ENCODE measurements at places on chromosomes 3 and 15.

- no peak for DNase-seq
These were observed 43.4 kb upstream of the IGF1R start for GRCh38 chr15:98604983-98605382.

DNA sequence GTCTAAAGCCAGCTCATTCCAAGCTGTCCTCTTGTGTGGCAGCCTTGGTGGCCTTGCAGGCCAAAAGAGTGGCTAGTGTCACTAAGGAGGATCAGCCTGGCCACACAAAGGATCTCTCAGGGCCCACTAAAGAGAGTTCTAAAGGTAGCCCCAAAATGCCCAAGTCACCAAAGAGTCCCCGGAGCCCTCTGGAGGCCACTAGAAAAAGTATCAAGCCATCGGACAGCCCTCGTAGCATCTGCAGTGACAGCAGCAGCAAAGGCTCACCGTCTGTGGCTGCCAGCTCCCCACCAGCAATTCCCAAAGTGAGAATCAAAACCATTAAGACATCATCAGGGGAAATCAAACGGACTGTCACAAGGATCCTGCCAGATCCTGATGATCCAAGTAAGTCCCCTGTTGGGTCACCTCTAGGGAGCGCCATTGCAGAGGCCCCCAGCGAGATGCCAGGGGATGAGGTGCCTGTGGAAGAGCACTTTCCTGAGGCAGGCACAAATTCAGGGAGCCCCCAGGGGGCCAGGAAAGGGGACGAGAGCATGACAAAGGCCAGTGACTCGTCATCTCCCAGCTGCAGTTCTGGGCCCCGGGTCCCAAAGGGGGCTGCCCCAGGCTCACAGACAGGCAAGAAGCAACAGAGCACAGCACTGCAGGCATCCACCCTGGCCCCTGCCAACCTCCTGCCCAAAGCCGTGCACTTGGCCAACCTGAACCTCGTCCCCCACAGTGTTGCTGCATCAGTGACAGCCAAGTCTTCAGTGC, 33.5 kb upstream of the ALPK3 start:
- no peak for DNase-seq

GRCh38 chr3:141870091-141870687, 6.3 kb upstream of the ATP1B3 start:
- DNase-seq = no peak

DNA sequence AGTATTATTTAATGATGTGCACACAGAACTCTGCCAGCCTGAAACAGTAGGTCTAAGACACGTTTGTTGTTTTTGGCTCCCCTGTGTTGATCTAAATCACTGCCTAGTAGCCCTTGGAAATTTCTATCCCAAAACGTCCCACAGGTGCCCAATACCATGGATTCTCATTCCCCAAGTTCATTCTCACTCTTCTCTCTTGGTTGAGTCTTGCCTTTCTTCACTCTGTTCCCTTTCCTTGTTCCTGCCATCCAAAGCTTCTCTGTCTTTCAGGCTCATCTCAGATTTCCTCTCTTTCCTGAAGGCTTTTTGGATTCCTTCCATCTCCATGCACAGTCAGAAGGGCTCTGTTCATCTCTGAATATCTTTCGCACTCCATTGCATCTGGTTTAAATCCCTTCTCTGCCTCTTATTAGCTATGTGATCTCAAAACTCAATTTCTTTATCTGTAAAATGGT, 54.2 kb downstream of the PPARG start:
- DNase-seq = no peak

DNA sequence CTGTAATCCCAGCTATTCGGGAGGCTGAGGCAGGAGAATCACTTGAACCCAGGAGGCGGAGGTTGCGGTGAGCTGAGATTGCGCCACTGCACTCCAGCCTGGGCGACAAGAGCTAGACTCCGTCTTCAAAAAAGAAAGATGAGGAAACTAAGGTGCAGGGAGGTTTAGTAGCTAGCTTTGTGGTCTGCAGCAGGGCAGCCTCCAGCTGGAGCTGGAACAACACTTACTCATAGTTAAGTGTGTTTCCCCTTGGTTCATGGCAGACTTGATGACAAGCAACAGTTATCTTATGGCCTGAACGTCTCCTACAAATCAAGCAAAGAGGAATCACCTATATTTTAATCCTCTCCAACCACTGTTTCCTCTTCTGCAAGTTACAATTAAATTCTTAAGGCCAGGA, 12.6 kb downstream of the KAT2B start:
- DNase-seq = no peak

- no peak for DNase-seq
These were observed 105.5 kb upstream of the TRIM42 start for GRCh38 chr3:140572334-140572733.

DNA sequence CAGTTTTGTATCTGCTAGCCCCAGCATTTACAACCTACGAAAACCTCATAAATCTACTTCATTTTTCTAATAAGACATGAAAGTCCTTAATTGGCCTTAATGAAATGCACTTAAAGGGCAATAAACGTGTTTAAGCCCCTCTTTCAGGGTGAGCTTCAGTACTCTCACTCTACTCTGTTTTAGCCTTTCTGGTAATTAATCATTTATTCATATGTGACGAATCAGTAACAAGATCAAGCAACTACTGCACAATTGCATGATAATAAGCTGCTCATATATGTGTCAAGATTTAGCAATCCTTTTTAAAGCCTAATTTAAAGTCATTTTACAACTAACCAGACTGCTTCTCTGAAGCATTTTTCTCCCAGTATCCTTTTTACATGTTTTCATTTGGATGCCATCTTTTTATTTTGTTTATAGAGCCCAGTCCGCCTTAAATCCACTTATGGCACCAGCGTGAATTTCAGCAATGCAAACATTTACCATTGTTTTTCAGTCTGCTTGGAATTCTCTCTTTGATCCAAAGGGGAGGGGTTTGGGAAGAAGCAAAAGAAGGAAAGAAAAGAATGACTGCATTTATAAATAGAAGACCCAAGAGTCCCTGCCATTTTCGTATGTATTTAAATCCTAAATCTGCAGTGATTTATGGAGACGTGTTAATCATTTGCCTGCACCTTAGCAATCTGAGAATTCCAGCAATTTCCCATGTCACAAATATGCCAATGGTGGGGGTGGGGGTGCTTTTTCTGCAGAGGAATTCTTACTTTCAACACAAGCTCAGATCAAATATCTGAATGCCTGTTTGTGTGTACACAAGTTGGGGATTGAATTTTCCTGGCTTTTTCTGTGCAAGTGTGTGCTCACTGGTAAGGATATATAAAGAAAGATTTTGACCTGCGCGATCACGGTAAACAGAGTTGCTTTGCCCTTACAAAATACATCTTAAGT, 230.8 kb upstream of the TBC1D5 start:
- DNase-seq = no peak

DNA sequence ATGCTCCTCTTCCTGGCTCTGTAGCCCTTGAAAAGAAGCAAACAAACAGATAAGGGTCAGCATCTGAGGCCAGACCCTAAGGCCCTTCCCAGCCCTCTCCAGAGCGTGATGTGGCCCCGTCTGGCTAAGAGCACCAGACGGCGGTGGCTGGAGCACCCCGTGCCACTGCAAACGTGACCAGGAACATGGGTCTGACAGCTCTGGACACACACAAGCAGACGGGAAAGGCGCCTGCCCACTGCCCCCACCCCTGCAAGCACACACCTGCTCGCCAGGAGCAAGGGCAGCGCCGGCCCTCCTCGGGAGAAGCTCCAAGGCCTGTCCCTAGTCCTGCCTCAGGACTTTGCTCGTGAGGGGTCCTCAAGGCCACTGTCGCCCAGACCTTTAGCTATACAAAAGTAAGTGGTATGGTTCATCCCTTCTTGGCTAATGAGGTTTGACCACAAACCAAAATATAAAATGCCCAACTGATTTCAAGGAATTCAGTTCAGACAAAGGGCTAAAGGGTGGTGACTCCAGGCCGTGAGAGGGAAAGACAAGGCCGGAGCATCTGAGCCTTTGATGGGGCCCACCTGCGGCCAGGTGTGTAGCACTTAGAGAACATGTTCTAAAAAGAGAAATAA, 90.4 kb downstream of the XXYLT1 start:
- no peak for DNase-seq

DNA sequence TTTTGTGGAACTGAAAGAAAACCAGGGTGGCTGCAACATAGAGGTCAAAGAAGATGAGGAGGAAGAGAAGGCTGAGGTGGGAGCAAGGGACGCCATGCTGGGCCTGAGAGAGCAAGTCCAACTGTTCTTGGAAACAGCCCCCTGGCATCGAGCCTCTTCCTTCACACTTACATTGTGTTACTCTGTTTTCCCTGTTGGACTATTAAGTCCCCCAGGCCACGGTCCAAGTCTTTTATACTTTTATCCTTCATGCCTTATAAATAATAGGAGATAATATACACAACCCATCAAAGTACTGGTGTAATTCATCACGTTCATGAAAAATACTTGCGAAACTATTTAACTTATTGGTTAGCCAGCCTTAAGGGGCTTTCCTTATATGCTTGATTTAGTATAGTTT, 79.3 kb downstream of the ATG7 start:
- DNase-seq = no peak

- peak; percentile 54 for DNase-seq
These were observed 1.3 kb upstream of the KCNH8 start for GRCh38 chr3:19146685-19147650.

Data from stimulated activated CD8-positive, alpha-beta memory T cell treated with anti-CD3 and anti-CD28 coated beads, Interleukin-7, amount 100 ng/mL, for 4 hours (primary cell).